Activated T-helper 2 cell treated with anti-CD3 and anti-CD28 coated beads, Interferon-gamma antibody, Interleukin-2, Interleukin-4, amounts not matched to agents 10 μg/mL and 5 μg/mL and 100 μg/mL, durations not matched to agents 14 hours and 24 hours and 36 hours (primary cell): ENCODE measurements at places on chromosomes 11 and 22.

DNA sequence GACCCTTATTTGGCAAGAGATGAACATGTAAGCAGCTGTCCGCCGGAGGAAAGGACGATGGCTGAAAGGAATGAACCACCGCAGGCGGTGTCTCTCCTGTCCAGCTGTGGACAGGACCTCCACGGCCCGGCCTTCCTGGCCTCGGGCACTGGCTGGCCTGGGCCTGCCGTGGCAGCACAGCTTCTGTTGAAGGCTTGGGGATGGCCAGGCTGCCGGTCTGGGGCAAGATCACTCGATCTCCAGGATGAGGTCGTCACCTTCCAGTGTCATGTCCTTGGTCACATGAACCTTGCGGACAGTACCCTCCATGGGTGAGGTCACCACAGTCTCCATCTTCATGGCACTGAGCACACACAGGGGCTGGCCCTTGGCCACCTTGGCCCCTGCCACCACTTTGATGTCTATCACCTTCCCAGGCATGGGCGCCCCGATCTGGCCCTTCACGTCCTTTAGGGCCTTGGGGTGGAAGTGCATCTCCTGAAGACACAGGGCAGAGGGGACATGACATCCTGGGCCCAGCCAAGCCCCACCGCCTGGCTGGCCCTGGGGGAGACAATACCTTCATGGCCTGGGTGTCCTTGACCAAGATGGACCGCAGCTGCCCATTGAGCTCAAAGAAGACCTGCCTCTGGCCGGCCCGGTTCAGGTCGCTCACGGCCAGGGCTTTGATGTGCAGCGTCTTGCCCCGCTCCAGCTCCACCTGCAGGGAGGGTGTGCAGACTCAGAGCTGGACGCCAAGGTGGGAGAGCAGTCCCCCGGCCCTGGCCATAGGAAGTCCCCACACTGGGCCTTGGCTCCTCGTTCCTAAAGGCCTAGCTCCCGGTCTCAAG, 5.6 kb downstream of the RCE1 start:
- H3K36me3 ChIP-seq = peaks cover 14% of the 10 kb centered on the region
- DNase-seq = no peak
- H3K4me3 ChIP-seq = no peak overlapping the region
- no peaks in the 10 kb centered on the region for H3K27me3 ChIP-seq
- H3K4me1 ChIP-seq = peaks cover 21% of the 10 kb centered on the region

DNA sequence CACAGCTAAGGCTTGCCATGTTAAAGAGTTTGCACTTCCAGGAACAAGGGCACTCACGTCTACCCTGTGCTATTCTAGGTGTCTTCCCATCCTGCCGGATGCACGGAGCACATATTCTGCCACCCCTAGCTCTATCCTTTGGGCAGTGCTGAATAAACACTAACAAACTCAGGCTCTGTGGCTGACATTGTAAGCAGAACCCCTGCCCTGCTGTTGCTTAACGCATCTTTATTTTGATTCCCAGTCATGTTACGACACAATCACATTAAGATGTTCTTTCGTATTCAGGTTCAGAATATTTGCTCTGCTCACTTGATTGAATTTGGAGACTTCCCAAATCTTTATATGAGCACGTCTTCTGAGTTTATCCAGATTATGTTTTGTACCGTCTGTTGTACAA, 3.7 kb upstream of the HDHD5 start:
- peaks cover 10% of the 10 kb centered on the region for H3K4me1 ChIP-seq
- no peak overlapping the region for H3K27ac ChIP-seq
- no peak for DNase-seq
- H3K36me3 ChIP-seq = no peaks in the 10 kb centered on the region
- peaks cover 6% of the 10 kb centered on the region for H3K27me3 ChIP-seq

- H3K4me3 ChIP-seq = no peak overlapping the region
- H3K27me3 ChIP-seq = no peaks in the 10 kb centered on the region
- no peak overlapping the region for H3K27ac ChIP-seq
- H3K36me3 ChIP-seq = no peaks in the 10 kb centered on the region
- no peak for DNase-seq
Measured at GRCh38 chr11:96748639-96749370, 359.0 kb downstream of the JRKL start.

GRCh38 chr11:115921986-115922385, 417.8 kb upstream of the CADM1 start:
- no peaks in the 10 kb centered on the region for H3K36me3 ChIP-seq
- no peak overlapping the region for H3K4me3 ChIP-seq
- peaks cover 63% of the 10 kb centered on the region for H3K4me1 ChIP-seq
- H3K27ac ChIP-seq = peak overlapping the region; percentile 2
- H3K27me3 ChIP-seq = no peaks in the 10 kb centered on the region

GRCh38 chr11:27545946-27546345, 39.4 kb upstream of the LIN7C start:
- DNase-seq = no peak
- no peaks in the 10 kb centered on the region for H3K36me3 ChIP-seq
- no peaks in the 10 kb centered on the region for H3K4me1 ChIP-seq
- H3K27me3 ChIP-seq = no peaks in the 10 kb centered on the region
- no peak overlapping the region for H3K4me3 ChIP-seq

- H3K36me3 ChIP-seq = no peaks in the 10 kb centered on the region
- no peak overlapping the region for H3K27ac ChIP-seq
- H3K4me3 ChIP-seq = no peak overlapping the region
Measured at GRCh38 chr11:115198321-115198741, 305.9 kb downstream of the CADM1 start.

- peaks cover 57% of the 10 kb centered on the region for H3K4me1 ChIP-seq
- H3K27ac ChIP-seq = peak overlapping the region; percentile 89
- DNase-seq = no peak
- H3K36me3 ChIP-seq = peaks cover 40% of the 10 kb centered on the region
- H3K27me3 ChIP-seq = no peaks in the 10 kb centered on the region
- peak overlapping the region; percentile 14 for H3K4me3 ChIP-seq
Measured at GRCh38 chr11:111370902-111371578, 8.0 kb downstream of the POU2AF1 start.

DNA sequence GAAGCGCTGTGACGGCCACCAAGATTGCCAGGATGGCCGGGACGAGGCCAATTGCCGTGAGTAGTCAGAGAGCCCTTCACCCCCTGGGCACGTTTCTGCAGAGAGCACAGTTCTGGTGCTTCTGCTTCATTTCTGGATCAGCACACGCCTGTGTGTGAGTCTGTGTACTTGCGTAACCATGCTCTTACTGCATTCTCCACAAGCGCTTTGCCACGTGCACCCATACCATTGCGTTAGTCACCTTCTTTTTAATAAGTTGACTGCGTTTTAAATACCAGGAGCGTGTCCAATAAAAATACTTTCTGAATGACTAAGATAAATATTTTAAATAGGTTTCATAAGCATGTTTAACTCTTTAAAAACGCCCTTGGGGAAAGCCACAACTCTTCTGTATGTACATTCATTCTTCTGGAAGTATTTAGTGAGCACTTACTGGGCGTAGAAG, 143.0 kb upstream of the SORL1-AS1 start:
- H3K27ac ChIP-seq = no peak overlapping the region
- no peaks in the 10 kb centered on the region for H3K27me3 ChIP-seq
- no peak overlapping the region for H3K4me3 ChIP-seq
- peaks cover 73% of the 10 kb centered on the region for H3K36me3 ChIP-seq
- peaks cover 2% of the 10 kb centered on the region for H3K4me1 ChIP-seq
- DNase-seq = no peak

DNA sequence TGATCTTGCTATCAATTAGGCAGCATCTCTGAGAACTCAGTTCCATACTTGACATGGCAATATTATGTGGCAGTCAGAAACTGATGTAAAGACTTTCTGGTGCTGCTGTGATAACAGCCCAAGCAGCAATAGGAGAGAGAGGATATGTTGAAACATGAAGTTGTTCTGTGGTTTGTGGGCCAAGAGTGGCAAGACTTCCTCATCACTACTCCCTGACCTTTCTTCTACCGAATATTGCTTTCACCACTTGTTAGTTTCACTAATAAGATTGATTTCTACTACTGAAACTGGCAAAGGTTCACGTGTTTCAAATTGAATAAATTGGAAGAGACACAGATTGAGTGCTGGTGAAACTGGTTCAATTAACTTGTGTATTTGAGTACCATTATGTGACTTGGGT, 852.6 kb upstream of the RAG2 start:
- H3K4me1 ChIP-seq = no peaks in the 10 kb centered on the region
- no peaks in the 10 kb centered on the region for H3K27me3 ChIP-seq
- H3K27ac ChIP-seq = no peak overlapping the region
- no peak for DNase-seq
- no peaks in the 10 kb centered on the region for H3K36me3 ChIP-seq

DNA sequence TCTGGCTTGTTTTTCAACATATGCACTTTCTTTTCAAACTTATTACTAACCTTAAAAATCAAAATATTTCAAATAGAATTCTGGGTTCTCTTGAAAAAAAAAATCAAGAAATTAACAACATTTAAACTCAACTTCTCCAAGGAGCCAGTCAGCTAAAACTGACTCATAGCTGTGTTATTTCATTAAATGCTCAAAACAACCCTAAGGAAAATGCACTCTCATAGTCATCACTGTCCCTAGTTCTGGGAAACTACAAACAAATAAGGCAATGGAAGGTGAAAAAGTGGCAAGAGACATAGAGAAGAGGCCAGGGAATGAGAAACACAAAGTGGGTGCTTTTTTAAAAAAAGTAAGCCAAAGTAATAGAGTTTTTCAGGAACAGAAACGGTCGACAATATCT, 4.1 kb upstream of the ARHGAP20 start:
- no peak overlapping the region for H3K27ac ChIP-seq
- H3K4me1 ChIP-seq = peaks cover 9% of the 10 kb centered on the region
- no peak for DNase-seq
- H3K27me3 ChIP-seq = peaks cover 32% of the 10 kb centered on the region
- H3K4me3 ChIP-seq = no peak overlapping the region

DNA sequence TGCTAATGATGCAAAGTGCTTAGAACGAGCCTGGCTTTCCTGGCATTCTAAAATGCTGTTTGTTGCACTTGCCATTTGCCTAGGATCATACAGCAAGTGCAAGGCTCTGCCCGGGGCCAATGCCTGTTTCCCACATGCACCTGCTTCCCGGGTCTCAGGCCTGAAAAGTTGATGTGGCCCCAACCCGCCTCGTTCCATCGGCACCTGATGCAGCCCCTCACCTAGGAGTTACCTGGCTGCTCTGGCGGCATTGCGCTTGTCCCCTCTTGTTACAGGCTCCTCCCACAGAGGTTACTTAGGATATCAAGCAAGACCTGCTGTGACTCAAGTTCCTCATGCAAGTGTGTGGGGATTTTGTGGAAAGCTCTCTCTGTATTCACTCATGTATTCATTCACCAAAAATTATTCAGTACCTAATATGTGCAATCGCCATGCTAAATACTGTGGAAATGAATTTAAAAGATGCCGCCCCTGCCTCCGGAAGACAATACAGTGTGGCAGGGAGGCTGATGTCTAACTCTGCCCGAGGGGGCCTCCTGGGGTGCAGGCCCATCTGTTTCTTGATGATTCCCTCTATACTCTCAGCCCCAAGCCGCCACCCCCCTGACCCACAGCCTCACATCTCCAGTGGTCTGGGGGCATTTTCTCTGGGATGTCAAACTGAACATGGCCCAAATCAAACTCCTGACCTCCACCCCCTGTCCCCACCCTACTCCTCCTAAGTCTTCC, 184.5 kb downstream of the EFCAB6 start:
- no peak for DNase-seq
- H3K27me3 ChIP-seq = no peaks in the 10 kb centered on the region
- H3K4me3 ChIP-seq = no peak overlapping the region

GRCh38 chr11:33377412-33378370, 120.5 kb downstream of the HIPK3 start:
- no peaks in the 10 kb centered on the region for H3K36me3 ChIP-seq
- DNase-seq = no peak
- H3K4me1 ChIP-seq = no peaks in the 10 kb centered on the region
- H3K27ac ChIP-seq = no peak overlapping the region
- peaks cover 44% of the 10 kb centered on the region for H3K27me3 ChIP-seq
